Activated CD4-positive, alpha-beta T cell treated with anti-CD3 and anti-CD28 coated beads, Interleukin-2, amount 10 ng/mL, durations not matched to agents 7 days and 5 days (primary cell): ENCODE measurements at places on chromosomes 3 and 15. TPM values are rescaled to one million over a fixed set of nuclear protein-coding genes. Genes with fewer than 3 reads are reported as not detected.
A peak's percentile ranks its signal among the peaks of the same experiment; 100 is the strongest.

GRCh38 chr15:73369154-73369694 lies 466 bp upstream of the HCN4 start:
- no peak overlapping the region for H3K4me3 ChIP-seq
- H3K27me3 ChIP-seq = peaks cover 55% of the 10 kb centered on the region

DNA sequence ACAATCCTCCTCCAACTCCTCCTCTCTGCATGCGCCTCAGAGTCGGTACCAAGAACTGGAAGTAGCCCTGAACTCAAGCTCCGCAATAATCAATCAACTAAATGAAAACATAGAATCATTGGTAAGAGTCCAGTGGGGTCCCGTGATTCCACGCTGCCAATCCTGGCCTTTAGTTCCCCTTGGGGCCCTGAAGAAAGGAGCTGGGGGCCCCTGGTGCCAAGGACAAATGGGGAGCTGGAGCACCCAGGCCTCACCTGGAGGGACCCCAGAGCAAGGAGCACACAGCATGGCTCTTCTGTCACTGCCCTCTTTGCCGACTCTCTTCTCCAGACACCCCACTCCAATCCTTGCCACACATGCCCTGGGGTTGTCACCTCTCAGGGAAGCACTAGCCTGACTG lies 80.3 kb downstream of the ADAMTS7 start:
- H3K27ac ChIP-seq = no peak overlapping the region
- no peak for DNase-seq
- no peak overlapping the region for H3K4me3 ChIP-seq

DNA sequence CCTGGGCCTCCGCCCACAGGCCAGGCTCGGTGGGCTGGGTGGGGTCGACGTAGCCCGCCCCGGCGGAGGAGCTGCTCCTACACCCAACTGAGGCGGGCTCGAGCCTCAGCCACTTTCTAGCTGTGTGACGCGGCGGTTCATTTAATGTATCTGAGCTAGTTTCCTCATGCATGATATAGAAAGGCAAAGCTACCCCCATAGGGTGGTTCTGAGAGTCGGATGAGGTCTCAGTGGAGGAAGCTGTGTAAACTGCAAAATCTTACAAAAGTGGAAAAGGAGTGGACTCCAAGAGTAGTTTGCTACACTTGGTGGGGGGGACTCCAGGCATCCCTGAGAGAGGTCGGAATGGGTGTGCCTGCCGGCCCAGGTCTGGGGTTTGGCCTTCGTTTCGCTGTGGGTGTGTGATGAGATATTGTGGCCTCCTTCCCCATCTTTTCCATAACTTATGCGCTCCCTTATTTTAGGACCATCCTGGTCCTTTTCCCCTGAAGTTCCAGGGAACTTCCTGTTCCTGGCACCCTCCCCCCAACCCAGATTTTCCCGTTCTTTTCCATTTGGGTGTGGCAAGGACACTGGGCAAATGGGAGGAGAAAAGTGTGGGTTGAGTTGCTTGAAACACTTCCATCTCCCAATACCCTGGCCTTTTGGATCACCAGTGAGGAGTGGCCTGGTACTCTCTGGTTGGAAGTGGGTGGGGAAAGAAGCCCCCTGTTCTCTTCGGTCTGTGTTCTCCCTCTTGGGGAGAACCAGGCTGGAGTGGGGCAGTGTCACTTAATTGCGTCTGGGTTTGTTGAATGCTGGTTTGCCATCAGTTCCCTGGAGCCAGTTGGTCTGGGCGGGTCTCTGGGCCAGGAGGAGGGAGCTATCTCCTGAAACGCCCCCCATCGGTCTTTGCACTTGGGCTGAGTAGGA lies 1.1 kb downstream of the PDIA5 start:
- H3K27ac ChIP-seq = peak overlapping the region; percentile 72
- no peak for DNase-seq
- H3K27me3 ChIP-seq = peaks cover 5% of the 10 kb centered on the region
- H3K4me1 ChIP-seq = peaks cover 49% of the 10 kb centered on the region
- H3K4me3 ChIP-seq = peak overlapping the region; percentile 76
- H3K36me3 ChIP-seq = no peaks in the 10 kb centered on the region

The TMIE gene
- total RNA-seq = 1.2 TPM

DNA sequence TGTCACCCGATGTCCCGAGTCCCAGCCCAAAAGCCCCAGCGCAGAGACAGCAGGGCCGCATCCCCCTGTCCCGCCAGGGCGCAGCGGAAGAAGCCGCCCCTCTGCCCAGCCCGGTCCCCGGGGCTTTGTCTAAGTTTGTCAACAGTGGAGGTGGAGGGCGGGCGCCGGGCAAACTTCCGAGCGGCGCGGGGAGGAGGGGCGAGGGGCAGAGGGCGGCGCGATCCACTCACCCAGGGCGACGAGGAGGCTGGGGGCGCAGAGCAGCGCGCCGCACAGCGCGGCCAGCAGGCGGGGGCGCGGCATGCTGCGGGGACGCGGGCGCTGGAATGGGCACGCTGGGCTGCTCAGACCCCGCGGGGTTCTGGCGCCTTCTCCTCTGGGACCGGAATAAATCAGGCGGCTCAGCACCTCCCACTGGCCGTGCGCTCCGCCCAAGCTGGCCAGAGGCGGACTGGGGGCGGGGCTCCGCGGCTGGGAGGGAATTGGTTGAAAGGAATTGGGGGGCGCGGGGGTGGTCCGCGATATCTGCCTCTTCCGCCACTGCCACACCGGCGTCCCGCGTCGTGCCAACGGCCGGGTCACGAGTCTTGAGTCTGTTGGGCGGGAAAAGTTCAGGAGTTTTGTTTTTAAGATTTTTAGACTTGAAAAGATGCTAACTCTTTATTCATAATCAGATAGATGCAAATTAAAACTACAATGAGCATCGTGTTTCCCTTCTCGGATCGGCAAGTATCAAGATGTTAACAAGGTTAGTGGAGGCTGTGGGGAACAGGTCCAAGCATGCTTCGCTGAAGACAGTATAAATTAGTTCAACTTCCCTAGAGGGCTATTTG lies at the start of gene MFGE8:
Gene MFGE8, minus strand, starts transcription at position 363 of the 833 bp plus-strand sequence. Its CDS starts 60 bp downstream, at position 303.
- H3K4me3 ChIP-seq = peak within 1 kb of the TSS; percentile 91
- DNase-seq = peak; percentile 83
- H3K27me3 ChIP-seq = peaks cover 2% of the 10 kb centered on the region
- H3K4me1 ChIP-seq = peaks cover 24% of the 10 kb centered on the region

DNA sequence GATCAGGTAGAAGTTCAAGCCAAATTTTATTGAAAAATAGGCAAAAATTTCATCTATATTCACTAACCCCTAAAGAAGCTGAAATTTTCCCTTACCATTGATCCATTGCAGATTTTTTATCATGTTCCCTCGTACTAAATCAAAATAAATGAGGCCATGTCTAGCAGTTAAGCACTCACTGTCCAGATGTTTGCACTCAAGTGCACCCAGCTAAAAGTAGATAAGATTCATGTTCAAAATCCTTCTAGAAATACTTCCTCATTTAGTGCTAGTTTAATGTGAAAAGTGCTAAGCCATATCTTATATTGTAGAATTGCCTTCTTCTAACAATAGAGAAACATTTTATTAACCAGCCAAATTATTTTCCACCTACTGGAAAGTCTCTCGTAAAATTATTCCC lies 164.7 kb upstream of the UBE2E2 start:
- no peak for DNase-seq
- no peaks in the 10 kb centered on the region for H3K27me3 ChIP-seq
- H3K4me1 ChIP-seq = peaks cover 7% of the 10 kb centered on the region
- H3K4me3 ChIP-seq = no peak overlapping the region

DNA sequence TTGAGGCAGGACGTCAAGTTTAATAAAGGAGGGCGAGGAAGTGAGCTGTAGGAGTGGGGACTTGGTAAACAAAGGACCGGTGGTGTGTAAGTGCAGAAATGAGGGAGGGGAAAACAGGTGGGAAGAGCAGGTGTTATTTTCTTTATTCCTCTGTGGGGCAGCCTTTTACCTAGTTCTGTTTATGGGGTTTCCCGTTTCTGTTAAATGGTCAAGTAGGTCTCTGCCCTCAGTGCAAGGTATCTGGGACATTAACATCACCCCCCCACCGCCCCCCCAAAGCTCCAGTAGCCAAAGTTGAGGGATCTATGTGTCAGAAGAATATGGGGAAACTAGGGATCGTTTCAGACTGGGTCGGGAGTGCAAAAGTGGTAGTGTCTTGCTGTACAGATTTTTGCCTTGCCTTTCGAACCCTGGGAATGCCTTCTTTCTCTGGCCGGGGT lies 893 bp downstream of the MGA start:
- H3K4me3 ChIP-seq = peak overlapping the region; percentile 83
- peaks cover 27% of the 10 kb centered on the region for H3K27me3 ChIP-seq
- H3K4me1 ChIP-seq = peaks cover 33% of the 10 kb centered on the region
- peaks cover 19% of the 10 kb centered on the region for H3K36me3 ChIP-seq

DNA sequence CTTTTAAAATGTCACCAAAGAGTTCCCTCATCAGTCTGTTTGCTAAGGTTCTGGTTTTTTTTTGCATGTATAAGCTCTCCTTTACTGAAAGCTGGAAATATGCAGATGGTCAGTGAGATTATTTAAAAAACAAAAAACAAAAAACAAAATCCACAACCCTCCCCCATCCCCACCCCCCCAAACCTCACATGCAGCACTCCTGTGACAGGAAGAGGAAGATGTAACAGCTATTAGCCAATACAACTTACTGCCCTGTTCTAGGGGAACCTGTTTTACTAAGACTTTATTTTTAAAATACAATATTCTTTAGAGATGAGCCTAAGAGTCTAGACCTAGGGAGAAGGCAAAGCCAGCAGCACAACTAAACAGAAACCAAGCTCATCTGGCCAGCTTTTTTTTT lies 39.5 kb downstream of the ANP32A start:
- H3K36me3 ChIP-seq = peaks cover 64% of the 10 kb centered on the region
- H3K4me1 ChIP-seq = peaks cover 38% of the 10 kb centered on the region
- DNase-seq = no peak
- no peaks in the 10 kb centered on the region for H3K27me3 ChIP-seq

DNA sequence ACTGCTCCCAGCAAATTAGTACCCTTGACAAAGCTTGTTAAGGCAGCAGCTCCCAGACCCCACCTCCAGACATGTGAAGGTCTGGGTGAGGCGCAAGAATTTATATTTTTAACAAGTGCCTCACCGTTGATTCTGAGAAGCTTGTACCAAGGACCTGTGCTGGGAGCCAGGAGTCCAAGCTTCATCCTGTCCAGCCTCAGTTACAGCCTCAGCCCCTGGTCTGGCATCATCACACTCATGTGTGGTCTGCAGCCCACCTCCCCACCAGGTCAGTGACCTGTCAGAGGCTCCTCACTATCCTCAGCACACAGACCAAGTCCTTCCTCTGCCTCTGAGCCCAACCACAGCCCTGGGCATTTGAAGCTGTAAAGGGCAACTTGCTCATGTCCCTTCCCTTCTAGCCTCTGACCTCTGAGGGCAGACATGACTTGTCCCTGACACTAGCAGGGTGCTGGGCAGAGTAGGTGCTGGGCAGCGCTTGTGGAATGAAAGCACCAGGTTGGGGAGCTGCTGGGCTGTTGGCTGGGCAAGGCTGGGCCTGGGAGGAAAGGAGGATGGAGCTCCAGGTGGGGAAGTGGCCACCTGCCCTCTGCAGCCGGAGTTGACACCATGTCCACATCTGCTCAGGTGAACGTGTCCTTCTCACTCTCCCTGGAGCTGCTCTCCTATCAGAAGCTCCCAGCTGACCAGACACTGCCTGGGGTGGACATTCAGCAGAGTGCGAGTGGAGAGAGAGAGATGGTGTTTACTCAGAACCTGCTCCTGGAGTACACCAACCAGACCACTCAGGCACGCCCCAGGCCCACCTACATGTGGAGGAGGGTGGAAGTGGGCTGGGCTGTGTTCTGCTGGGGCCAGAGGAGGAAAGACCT lies 16.9 kb downstream of the ACAA1 start:
- peaks cover 36% of the 10 kb centered on the region for H3K36me3 ChIP-seq
- peak overlapping the region; percentile 54 for H3K27ac ChIP-seq
- no peak overlapping the region for H3K4me3 ChIP-seq
- DNase-seq = no peak

GRCh38 chr15:41928637-41929620 lies 35.1 kb upstream of the SPTBN5 start:
- no peak overlapping the region for H3K27ac ChIP-seq
- H3K27me3 ChIP-seq = no peaks in the 10 kb centered on the region
- peaks cover 57% of the 10 kb centered on the region for H3K4me1 ChIP-seq
- H3K36me3 ChIP-seq = no peaks in the 10 kb centered on the region
- no peak overlapping the region for H3K4me3 ChIP-seq

DNA sequence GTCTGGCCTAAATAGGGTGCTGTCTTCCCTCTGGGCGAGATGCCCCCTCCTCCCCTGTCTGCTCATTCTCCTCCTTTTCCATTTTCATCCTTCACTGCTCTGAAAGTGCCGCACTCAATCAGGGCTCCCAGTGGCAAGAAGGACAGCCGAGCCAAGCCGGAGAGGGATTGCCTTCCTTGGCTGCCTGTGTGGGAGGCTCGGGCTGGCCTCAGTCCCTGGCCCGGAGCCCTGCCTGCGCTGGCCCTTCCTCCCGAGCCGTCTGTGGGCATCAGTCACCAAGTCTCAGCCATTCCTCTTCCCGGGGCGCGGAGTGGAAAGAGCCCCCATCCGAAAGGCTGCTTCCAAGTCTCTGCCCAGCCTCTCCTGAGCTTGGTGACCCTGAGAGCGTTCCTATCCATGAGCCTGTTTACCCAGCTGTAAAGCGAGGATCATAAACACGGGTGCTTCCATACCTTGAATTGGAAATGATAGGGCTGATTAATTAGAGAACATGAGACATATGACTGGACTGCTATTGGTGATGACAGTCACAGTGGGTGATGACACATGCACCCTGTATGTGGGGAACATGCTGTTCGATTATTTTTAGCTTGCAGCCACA lies 59.1 kb upstream of the TLE3 start:
- H3K36me3 ChIP-seq = no peaks in the 10 kb centered on the region
- H3K27ac ChIP-seq = no peak overlapping the region
- H3K4me1 ChIP-seq = no peaks in the 10 kb centered on the region
- no peak overlapping the region for H3K4me3 ChIP-seq
- H3K27me3 ChIP-seq = peaks cover 6% of the 10 kb centered on the region

DNA sequence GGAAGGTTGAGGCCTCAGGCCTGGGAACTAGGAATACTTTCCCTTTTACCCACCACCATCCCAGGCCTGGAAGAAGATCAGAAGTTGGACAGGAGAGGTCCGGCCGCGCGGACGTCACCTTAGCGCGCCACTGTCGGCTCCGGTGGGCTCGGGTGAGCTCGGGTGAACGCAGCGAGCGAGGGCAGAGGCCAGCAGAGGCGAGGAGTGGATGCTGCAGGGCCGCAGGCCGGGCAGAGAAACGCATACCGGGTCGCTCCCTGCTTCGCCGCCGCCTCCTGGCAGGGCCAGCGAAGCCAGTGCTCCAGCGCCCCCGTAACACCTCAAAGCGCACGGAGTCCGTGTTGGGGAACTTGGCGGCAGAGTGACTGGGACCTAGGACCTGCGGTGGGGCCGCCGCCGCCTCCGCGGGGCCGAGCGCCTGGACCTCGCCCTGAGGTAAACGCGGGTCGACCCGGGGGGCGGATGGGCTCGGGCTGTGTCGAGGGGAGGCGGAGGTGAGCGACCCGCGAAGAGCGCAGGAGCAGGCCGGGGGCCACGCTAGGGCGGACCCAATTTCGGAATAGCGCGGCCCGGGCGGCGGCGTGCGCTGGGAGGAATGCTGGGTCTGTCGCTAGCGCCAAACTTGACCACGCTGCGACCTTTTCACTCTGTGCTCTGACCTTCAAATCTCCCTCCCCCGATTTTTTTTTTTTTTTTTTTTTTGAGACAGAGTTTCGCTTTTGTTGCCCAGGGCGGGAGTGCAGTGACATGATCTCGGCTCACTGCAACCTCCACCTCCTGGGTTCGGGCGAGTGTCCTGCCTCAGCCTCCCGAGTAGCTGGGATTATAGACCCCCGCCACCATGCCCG lies 1.6 kb downstream of the CYP11A1 start:
- H3K4me3 ChIP-seq = peak overlapping the region; percentile 38
- H3K27ac ChIP-seq = no peak overlapping the region
- H3K4me1 ChIP-seq = peaks cover 3% of the 10 kb centered on the region
- DNase-seq = no peak
- peaks cover 80% of the 10 kb centered on the region for H3K27me3 ChIP-seq
